ENCODE measurements at places on chromosomes 7 and 10.

- DNase-seq, result no peak
Observed at GRCh38 chr7:41975849-41976248, 261.2 kb downstream of the GLI3 start.

DNA sequence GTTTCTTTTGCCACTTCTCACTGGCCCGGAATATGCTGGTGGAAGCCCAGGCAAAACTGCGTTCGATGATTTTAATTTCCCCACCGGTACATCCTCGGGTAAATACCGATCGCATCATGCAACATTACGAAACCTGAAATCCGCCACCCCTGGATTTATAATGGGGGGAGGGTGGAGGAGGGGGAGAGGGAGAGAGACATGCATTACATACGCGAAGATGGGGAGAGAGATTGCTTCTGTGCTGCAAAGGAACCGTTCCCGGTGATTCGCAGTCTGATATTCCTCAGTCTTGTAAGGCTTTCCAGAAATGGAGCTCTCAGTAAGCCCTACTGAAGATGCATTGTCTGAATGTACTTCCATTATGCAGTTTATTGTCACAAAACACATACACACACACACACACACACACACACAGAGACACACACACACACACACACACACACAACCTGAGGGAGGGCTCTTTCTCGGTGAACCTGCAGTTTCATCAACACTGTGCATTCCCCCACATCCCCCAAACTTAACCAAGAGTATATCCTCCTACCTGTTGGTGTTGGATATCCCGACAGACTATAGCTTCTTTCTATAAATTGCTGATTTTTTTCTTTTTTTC lies 741 bp downstream of the GPR85 start:
- no peak for DNase-seq

GRCh38 chr10:31134311-31134952 lies 102.8 kb upstream of the ZNF438 start:
- DNase-seq, result peak; percentile 26

DNA sequence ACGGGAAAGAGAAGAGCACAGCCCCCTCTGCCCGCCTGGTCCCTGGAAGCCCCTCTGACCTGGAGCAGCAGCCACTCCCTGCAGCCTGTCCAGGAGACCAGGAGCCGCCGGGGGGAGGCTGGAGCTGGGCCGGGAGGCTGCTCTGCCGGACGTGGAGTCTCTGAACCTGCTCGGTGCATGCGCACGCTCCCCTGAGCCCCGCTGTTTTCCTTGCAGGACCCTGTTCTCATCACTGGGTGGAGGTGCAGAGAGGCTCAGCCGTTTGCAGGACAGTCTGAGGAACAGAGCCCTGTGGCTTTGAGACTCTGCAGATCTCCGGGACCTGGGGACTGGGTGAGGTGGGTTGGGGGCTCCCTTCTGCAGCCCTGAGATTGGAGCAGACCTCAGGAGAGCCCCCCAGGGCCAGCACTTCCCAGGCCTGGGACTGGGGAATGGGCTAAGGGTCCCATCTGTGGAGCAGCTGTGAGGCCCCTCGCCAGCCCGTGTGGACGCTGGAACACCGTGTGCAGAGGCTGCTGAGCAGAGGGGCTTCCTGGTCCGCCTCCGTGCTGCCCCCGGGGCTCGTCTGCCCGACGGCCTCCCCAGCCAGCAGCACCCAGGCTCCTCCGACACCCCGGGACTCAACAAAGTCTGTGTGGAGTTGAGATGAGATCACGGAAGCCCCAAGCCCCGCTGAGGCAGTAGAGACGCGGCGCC lies 48.5 kb upstream of the ADGRA1 start:
- no peak for DNase-seq

DNA sequence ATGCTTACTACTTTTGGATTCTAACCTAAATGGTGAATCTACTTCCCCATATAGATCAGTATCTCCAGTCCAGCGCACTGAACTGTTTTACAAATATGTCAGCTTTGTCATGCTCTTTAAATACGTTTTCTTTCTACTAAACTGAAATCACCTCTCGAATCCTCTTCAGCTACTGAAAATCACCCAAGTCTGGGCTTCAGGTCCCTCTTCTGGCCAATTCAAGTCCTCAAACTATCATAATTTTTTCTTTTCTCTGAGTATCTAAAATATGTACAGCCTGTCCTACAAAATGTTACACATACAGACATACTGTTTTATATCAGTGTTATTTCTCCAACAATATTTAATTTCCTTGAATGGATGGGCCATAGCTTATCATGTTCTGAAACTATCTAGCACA lies 84.2 kb downstream of the CACNA2D1 start:
- no peak for DNase-seq

DNA sequence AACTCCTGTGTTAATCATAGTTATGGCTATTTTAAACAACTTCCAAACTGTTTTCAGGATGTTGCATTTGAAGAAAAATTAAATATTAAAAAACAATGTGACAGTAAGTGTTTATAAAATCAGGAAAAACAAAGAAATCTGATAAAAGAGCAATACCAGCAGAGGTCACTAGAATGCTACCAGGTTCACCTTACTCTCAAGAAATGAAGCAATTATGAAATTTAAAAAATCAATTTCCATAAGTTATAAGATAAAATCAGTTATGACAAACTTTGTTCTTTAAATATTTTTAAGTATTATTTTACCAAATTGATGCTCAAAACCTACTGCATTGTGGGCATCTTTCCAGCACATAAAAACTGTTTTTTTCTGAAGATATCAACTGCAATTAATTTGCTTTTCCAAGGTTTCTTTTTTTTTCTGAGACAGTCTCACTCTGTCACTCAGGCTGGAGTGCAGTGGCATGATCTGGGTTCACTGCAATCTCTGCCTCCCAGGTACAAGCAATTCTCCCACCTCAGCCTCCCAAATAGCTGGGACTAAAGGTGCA lies 50.7 kb upstream of the RHEB start:
- DNase-seq, result no peak

DNA sequence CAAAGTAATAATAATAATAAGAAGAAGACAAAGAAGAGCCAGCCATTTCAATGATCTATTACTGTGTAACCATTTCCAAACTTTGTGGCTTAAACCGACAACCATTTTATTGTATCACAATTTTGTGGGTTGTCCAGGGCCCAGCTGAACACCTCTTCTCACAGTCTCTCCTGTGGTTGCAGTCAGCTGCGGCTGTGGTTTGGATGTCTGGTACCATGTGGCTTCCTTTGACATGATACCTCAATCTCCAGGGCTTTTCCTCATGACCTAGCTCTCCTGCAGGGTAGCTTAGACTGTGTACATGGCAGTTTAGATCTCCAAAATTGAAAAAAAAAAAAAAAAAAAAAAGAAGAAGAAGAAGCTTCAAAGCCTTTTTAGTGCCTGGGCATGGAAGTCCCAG lies 72.6 kb upstream of the NFKB2 start:
- no peak for DNase-seq
